ENCODE measurements at places on chromosomes 13 and 19. TPM values are rescaled to one million over a fixed set of nuclear protein-coding genes. Genes with fewer than 3 reads are reported as not detected.

Gene KIR3DL1
- total RNA-seq: not detected

Gene SLC8A2
- total RNA-seq: under 0.01 TPM

Gene SLC7A9
- 0.17 TPM for total RNA-seq

Gene DACH1
- total RNA-seq: 0.26 TPM

Gene GEMIN7
- 15.7 TPM for total RNA-seq

Gene RFPL4AL1
- not detected for total RNA-seq
